ENCODE measurements at places on chromosomes 4 and X.

GRCh38 chr4:87895964-87896621 lies 63.3 kb downstream of the MEPE start:
- DNase-seq, result no peak

DNA sequence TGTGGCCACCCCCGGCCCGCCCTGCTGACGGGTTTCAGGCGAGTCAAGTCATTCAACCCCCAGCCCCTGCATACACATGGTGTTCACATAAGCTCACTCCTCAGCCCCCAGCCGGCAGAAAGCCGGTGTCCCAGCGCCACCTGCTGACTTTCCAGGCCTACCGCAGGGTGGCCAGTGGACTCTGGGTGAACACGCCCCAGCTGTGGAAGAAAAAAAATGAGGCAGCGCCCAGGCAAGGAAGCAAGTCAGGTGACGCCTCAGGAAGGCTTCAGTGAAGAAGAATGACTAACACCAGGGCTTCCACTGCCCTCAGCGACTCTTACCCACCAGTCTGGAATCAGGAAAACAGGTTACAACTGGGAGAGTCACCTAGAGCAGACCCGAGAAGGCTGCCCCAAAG lies 15.8 kb downstream of the BCAP31 start:
- DNase-seq, result no peak

DNA sequence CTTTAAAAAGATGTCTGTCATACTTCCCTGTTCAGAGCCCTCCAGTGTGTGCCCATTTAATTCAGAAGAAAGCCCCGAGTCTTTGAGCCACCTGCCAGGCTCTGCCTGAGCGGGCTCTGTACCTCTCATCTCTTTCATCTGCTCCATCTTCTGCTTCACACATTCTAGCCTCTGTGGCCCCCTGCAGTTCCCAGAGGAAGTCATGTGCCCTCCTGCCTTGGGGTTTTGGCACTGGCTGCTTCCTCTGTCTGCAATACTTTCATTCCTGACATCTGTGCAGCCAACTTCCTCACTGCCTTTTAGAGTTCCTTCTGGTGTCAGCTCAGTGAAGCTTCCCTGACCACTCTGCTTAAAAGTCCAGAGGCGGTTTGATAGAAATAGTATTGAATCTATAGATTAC lies 6.2 kb upstream of the STK32B start:
- DNase-seq, result peak; percentile 26

GRCh38 chr4:55834086-55834795 lies 14.7 kb downstream of the EXOC1L start:
- no peak for DNase-seq

- no peak for DNase-seq
These were observed 39.8 kb downstream of the SPCS3 start for GRCh38 chr4:176359590-176359989.

DNA sequence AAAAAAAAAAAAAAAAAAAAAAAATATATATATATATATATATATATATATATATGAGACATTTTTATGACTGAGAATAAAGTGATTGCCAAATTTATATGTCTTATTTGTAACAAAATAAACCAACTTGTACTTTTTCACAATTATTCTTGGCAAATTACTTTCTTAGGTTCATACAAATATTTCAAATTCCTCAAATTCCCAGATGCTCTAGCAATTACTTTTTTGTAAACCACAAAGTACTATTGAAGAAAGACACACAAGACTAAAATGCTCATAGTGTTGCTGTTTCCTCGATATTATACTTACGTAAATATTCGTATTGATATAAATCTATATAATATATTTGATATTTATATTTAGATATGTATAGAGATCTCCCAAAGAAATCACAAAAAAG lies 390.0 kb downstream of the FAT4 start:
- no peak for DNase-seq

- no peak for DNase-seq
These were observed 79.6 kb downstream of the AFF2 start for GRCh38 chrX:148580016-148580415.

DNA sequence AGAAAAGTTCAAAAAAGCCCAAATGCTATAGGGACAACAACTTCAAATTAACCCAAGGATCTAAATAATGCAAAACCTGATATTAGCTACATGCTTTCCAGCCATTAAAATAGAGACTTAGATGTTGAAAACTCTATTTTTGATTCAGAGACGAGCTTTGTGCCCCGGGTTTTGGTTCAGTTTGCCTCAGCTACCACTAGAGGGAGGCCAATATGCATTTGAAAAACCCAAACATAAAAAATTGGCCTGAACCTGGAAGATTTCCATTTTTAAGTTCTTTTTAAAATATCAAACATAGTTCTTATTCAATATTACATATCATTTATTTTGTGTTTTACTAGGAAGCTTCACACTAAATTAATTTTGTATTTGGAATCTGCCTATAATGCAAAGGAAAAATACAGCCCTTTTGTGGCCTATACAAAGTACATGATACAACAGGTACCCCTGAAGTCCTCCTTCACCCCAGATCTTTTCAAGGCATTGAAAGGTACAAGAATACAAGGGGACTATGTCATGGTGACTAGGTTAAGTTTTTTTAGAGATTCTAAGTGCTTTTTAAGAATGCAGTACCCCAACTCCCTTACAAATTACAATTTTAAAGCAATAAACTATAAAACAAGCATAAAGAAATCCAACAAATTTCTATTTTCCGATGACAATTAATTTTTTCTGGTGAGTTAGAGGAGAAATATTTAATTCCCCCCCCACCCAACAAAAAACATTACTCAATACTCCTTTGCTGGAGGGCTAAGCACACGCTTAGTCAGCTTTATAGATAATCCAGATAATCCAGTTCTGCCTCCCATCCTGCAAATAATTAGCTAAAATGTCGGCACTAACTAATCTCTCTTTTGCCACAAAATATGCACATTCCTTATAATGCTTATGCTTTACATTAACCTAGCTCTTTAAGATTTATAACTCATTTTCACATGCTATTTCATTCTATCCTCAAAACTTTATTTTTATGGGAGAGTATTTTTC lies 97.7 kb upstream of the PTPN13 start:
- DNase-seq, result no peak

GRCh38 chrX:11059933-11060332 lies 51.2 kb upstream of the HCCS start:
- DNase-seq, result no peak

- DNase-seq, result no peak
These were observed 85.1 kb upstream of the AP1S2 start for GRCh38 chrX:15939737-15940136.

GRCh38 chr4:52164116-52164515 lies 113.0 kb downstream of the SPATA18 start:
- no peak for DNase-seq

DNA sequence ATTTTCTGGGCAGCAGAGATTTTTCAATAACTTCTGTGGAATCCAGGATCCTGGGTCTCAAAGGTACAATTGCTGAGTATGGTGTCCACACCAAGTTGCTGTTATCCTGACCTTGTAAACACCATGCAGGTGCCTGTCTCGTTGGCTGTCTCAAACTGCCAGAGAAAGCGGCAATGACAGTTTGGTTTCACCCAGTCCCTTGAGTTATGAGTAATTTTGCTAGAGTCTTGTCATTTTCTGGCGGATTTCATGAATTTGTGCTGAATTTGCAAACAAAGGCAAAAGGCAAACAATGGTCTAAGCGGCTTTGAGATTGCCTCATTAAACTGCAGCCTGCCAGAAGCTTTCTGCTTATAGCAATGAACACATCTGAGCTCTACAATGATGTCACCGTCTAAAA lies 847.9 kb downstream of the RAB28 start:
- DNase-seq, result no peak

DNA sequence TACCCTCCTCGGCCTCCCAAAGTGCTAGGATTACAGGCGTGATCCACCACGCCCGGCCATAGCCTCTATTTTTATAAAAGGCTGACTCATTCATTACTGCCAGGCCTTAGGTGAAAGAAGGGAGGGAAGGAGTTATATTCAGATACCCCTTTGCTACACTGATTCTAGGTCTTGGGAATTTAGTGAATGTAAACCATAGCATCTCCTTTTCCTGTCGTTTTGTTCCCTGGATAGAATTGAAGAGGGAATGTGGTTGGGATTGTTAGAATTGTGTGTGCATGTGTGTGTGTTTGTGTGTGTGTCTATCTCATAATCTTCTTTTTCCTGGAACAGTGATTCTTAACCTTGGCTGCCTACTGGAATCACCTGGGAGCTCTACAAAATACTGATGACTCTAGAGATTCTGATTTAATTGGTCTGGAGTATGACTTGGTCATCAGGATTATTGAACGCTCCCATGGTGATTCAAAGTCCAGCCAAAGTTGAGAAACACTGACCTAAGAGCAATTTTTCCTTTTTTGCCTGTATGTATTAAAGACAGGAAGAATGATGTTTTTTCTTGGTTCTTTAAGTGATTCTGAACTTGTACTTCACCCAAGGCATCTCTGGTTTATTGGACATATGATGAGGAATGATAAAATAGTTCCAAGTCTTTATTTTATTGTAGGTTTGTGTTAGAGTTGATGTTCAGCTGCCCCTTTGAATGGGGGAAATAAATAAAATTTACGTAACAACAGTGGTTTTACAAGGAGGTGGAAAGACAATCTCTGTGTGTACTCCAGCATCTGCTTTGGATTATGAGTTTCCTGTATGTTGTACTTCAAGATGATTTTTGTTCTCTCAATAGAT lies 37.0 kb downstream of the NAP1L5 start:
- DNase-seq, result no peak

- no peak for DNase-seq
These were observed 36.9 kb downstream of the FHDC1 start for GRCh38 chr4:152972821-152973628.

GRCh38 chr4:7185487-7186030 lies 6.8 kb upstream of the SORCS2 start:
- peak; percentile 78 for DNase-seq

DNA sequence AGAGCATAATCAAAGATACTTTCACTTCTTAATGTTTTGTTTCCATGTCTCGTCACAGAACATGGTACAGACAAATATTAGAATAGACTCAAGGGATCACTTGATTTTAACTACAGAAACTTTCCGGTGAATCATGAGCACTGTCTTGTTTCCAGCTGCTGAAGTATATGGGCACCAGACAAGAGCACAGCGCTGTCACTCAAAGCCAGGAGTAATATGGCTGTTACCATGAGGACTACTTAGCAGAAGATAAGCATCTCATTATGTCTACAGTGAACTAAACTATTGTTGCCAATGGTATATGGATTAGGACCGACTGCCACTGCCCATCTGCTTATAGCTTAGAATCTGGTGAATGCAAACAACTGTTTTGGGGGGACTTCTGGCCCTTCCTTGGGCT lies 34.3 kb downstream of the MECP2 start:
- DNase-seq, result no peak

GRCh38 chr4:66252291-66252690 lies 582.0 kb upstream of the EPHA5 start:
- no peak for DNase-seq

GRCh38 chrX:35858906-35859305 lies 60.6 kb upstream of the CFAP47 start:
- DNase-seq, result no peak

- DNase-seq, result no peak
These were observed 109.1 kb upstream of the BMP3 start for GRCh38 chr4:80921441-80921840.

DNA sequence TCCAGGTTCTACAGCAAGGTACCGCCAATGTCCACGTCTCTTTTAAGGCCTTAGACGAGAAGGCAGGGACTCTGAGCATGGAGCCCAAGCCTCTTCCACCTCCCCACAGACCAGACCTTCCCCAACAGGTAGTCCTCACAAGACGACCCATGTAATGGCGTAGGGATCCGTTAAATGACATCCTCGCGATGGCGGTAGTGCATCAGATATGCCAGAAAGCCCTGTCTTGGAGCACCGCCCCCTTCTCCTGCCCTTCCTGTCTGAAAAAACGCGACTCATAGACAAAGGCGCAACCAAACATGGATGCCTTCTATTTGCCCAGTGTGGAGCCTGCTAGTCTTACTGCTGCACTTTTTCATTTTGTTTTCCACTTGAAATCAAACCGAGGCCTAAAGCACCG lies 185.4 kb downstream of the OR13H1 start:
- DNase-seq, result no peak

GRCh38 chrX:55213381-55213780 lies 6.8 kb upstream of the PAGE5 start:
- no peak for DNase-seq

GRCh38 chrX:19743386-19743785 lies 144.0 kb downstream of the SH3KBP1 start:
- no peak for DNase-seq

DNA sequence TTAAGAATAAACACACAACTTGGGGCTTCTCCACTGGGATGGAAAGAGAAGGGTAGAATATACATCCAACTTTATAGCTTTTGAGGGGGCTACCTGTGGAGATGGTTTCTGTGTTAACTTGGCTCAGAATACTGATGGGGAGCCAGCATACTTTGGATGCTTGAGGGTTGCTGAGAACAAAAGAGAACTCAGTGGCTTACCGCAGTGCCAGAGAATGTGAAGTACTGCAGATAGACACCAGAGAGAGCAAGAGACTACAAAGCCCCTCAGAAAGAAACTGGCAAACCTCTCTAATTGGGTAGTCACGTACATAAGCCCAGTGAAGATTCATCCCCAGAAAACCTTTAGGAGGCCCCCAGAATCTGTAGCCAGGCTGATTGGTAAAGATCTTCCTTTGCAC lies 214.4 kb downstream of the DCHS2 start:
- DNase-seq, result no peak

DNA sequence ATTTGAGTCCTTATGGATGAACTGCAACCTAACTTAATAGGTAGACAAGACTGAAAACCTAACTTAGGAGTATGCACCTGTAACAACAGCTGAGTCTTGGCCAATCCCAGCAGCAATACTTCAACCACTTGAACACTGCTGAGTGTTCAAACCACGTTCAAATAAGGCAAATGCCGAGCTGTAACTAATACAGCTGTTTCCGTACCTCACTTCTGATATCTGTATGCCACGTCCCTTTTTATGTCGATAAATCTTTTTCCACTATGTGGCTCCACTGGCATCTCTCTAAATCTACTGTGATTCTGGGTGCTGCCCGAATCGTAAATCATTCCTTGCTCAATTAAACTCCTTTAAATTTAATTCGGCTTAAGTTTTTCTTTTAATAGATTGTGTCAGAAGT lies 459.7 kb downstream of the INPP4B start:
- no peak for DNase-seq

GRCh38 chr4:122524176-122524575 lies 67.7 kb upstream of the IL2 start:
- no peak for DNase-seq

- DNase-seq, result no peak
These were observed 39.8 kb upstream of the S100G start for GRCh38 chrX:16610121-16610621.

- DNase-seq, result no peak
These were observed 73.0 kb downstream of the AFF1 start for GRCh38 chr4:87007528-87008446.

GRCh38 chr4:122152711-122153226 lies 638 bp downstream of the BLTP1 start:
- no peak for DNase-seq

GRCh38 chr4:37562592-37562991 lies 123.6 kb downstream of the RELL1 start:
- no peak for DNase-seq
